ENCODE measurements at places on chromosomes 16 and 17.

DNA sequence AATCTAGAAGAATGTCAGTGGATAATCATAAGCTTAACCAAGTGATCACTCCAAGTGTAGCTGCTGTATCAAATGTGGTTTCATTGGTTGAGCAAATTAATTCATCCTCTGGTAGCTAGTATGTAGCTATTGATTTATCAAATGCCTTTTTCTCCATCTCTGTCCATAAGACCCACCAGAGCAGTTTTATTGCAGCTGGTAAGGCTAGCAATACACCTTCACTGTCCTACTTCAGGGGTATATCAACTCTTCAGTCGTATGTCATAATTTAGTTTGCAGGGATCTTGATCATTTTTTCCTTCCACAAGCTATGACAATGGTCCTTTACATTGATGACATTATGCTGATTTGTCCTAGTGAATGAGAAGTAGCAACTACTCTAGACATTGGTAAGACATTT, 158.8 kb downstream of the PRKCB start:
- DNase-seq, result no peak

GRCh38 chr16:64629622-64630021, 492.2 kb downstream of the CDH11 start:
- no peak for DNase-seq

DNA sequence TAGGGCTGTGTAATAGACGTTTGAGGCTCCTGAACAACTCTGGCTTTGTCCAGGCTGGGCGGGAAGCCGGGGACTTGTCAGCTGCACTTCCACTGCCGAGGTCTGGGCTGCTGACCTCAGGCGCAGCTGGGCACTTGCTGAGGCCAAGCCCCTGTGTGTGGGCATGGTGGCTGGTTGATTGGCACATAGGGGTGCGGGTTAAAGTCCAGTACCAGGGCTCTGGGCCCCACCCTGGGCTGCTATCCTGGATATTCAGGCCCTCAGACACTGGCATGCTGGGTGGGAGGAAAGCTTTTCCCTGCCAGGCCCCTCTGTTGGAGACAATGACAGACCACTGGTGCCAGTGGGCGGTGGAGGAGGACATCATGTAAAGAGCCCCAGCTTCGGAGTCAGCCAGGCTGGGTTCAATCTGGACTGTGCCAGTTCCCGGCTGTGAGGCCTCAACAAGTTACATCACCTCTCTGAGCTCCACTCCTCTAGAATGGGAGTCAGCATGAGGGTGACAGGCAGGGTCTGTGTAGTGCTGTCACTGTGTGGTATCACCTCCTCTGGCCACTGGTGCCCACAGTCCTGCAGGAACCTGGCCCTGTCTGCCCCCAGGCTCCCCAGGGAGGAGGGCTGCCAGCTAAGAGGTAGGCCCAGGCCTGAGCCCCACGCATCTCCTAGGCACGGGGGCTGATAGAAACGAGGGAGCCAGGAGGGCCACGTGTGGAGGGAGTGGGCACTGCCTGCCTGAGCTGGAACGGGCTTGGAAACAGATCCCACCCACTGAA, 42.5 kb downstream of the PSME3IP1 start:
- no peak for DNase-seq

GRCh38 chr16:87593710-87594258, 8.5 kb upstream of the JPH3 start:
- DNase-seq, result no peak

DNA sequence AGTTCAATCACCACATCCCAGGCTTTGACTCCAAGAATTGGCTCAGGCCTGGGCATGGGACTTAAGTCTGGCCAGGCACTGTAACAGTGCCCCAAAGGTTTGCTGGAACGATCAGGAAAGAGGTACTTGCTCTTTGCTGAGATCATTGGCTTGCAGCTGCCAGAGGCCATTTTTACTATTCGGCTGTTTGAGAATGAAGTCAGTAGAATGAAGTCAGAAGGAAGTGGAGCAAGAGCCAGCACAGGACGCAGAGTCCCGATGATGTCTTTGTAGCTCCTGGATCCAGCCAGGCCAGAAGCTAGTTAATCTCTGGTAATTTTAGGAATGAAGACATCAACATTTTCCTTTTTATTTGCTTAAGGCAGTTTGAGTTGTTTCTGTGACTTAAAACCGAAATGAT, 195.5 kb downstream of the RAB11FIP4 start:
- no peak for DNase-seq

Measured in activated CD4-positive, alpha-beta T cell treated with anti-CD3 and anti-CD28 coated beads, Interleukin-2, amount 50 U/mL, for 4 hours (primary cell).